Stimulated activated CD8-positive, alpha-beta memory T cell treated with anti-CD3 and anti-CD28 coated beads, Interleukin-15, amount 100 ng/mL, for 4 hours (primary cell): ENCODE measurements at places on chromosomes 12 and 14.

DNA sequence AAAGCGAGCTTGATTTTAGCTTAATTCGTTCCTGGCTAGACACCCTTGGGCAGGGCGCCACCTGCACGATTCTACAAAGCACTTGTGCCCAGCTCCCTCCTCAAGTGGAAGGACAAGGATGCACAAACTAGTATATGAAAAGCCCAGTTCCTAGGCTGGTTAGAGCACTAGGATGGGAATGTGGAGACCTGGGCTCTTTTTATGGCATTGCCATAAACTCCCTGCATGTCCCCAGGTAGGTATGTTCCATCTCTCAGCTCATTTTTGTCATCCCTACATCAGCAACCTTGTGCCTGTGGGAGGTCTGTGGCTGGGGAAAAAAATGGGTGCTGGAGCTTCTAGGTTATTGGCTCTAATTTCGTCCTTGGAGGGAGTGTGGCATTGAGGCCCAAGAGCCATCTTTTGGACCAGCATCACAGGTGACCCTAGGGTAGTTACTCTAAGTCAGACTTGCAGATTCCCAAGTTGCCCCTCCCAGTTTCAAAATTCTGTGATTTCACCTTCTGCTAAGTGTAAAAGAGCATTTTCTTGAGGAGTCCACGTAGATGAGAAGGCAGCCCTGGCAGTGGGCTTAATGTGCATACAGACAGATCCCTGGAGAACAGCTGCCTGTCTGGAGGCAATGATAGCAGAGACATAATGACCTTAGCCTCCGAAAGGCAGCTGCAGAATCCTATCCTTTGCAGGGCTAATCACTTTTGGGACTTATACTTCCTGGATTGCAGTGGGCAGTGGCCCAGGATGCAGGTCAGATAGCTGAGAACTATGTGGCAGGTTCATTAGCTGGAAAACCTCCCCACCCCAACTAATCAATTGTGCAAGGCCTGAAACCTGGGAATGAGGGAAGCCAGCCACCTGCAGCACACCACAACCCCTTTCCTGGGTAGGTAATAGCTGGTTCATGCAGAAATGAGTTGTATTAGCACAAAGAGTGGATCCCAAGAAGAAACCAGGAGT, 47.6 kb upstream of the BDKRB2 start:
- no peak for DNase-seq

GRCh38 chr12:23096321-23096720, 471.4 kb downstream of the ETNK1 start:
- DNase-seq, result no peak

- no peak for DNase-seq
These were observed 85.1 kb upstream of the CCDC198 start for GRCh38 chr14:57578801-57579200.

DNA sequence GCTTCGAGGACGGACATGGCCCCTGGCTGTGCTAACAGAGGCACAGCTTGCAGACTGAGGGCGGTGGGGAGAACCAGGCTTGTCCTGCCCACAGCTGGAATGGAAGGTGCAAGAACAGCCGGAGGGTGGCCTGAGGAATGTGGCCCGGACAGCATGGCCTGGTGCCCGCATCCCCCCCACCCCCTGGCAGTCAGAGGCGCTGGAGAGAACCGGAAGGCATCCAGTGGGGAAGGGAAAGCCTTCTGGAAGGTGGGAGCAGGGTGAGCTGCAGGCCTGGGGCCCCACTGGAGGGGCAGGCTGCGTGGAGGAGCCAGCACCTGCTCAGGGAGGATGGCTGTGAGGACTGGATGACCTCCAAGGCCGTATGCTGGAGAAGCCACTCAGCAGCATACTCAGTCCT, 8.1 kb upstream of the CYP46A1 start:
- no peak for DNase-seq

- DNase-seq, result no peak
These were observed 393 bp downstream of the ORMDL2 start for GRCh38 chr12:55818140-55818728.

DNA sequence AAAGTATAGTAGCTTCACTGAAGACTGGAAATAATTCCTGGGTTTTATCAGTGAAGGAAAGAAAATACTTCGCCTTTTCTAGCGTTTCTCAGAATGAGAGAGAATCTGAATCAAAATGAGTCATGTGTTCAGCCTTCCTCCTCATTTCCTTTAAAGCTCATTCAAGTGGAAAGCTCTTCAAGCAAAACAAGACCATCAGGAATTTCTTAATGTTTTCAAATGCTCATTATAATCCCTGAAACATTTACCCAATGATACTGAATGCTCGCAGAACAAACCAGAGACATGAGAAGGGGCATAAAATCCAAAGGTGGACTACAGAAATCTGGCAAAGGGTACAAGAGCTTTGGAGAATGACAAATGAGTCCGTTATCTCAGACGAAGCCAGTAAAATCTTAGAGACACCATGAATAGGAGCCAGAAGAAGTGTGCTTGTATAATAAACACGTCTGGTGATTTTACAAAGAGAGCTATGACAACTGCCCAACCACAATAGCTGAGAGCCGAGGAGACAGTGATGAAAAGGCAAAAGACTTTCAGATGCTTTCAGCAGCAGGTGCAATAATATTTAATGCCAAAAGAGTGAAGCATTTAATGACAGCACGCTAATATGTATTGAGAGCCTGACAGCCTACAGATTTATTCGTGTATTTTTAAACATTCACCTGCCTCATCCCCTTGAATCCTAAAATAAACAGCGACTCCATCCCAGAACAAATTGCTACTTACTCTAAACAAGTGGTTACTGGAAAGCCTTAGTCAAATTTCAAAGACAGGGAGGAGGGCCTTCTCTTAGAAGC, 19.0 kb downstream of the SPRING1 start:
- no peak for DNase-seq

DNA sequence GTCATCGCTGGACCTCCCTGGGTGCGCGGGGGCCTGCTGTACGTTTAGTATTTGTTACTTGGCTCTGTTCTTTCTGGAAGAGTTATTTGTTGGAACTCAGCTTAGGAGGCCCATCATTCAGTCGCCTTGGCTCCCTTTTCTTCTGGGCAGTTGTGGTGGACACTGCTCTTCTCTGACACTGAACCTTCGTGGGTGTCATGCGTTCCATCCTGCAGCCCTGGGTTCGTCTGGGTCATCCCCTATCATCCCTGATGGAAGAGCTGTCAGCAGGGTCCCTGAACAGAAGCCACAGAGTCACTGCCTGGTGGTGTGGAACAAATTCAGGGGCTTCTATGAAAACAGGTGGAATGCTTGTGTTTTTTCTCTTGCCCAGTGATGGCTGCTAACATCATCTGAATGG, 52.9 kb upstream of the SCN8A start:
- DNase-seq, result no peak

- no peak for DNase-seq
These were observed 745 bp upstream of the ARHGDIB start for GRCh38 chr12:14962153-14962539.

DNA sequence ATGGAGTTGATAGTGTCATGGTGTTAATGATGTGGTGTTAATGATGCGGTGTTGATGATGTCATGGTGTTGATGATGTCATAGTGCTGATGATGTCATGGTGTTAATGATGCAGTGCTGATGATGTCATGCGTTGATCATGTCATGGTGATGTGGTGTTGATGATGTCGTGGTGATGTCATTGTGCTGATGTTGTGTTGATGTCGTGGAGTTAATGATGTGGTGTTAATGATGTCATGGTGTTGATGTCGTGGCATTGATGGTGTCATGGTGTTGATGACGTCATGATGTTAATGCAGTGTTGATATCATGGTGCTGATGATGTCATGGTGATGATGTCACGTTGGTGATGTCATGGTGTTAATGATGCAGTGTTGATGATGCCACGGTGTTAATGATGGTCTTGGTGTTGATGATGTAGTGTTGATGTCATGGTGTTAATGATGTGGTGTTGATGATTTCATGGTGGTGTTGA, 49.1 kb upstream of the RIMBP2 start:
- DNase-seq, result no peak

DNA sequence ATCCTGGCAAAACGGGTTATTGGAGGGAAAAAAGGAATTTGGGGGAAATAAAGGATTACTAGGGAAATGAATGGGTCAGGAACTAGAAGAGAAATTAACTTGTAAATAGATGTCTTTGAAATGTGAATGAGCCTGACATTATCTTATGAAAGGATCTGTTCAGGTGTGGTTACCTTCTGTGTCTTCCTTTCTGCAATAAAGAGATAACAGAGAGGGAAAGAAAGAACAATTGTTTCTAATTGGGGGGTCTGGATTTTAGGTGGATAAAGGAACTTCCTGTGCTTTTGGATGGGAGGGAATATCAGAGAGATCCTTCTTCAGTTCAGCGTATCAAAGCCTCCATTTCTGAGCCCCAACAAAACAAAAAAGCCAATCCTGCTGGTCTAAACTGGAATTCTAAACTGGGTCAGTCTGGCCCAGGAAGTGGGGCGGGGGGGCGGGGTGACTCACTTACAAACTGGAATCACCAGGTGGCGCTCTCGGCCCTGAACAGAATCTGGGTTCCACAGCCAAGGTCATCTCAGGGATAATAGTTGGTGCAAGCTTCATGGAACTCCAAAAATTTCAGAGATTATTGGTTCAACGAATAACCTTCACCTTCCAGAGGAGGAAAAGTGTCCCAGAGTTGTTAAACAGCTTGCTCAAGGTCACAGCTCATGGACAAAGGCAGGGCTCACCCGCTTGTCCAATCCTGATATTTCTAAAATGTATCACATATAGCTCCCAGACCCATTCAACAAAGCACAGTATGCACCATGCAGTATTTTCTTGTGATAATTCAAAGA, 15.2 kb upstream of the PEBP1 start:
- no peak for DNase-seq

DNA sequence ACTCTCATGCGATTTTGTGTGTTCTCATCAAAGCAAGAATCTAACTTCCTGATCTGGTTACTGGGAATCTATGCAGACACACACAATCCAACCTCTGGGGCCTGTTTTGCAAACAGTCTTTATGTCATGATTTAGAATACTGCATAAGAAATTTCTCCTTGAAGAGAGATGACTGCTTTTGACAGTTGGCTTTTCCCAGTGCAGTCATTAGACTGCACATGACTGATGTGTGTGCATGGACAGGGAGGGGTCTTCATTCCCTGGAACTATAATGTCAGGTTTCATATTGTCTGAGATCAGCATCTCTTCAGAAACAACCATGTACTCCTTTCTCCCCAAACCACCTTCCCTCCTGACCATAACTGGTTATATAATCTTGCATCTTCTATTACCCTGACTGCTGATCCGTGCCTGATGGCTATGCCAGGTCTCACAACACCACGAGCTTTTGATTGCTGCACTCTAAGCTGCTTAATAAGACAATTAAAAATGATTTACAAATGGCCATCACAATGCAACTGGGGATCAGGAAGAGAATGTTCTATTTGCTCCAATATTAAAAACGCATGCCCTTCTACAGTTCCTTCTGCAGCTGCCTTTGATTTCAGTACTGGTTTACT, 995.4 kb downstream of the NRXN3 start:
- DNase-seq, result no peak

DNA sequence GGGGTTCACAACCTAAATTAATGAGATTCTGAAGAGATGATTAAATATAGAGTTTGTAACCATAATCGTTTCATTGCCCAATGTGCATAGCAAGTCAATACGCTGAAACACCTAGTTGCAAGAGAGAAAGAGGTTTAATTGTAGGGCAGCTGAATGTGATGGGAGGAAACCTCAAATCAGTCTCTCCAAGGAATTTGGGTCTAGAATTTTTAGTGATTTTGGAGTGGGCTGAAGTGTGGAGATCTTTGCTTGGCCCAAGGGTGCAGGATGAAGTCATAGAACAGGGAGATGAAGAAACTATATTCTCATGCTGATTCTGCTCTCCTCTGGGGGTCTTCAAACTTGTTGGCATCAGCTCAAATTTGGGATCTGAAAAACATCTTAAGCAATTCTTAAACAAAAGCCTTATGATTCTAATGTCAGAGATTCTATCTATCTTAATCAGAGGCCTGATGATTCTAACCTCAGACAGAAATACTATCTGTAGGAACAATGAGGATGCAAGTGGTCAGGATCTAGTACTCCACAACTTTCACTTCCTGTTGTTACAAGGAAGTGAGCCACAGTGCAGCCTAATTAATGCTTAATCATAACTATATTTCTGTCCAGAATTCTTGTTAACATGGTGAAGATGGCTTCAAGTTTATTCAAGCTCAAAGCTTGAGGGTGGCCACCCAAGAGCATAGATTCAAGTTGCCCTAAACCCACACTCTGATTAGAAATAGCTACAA, 80.2 kb upstream of the FUT8 start:
- DNase-seq, result no peak

DNA sequence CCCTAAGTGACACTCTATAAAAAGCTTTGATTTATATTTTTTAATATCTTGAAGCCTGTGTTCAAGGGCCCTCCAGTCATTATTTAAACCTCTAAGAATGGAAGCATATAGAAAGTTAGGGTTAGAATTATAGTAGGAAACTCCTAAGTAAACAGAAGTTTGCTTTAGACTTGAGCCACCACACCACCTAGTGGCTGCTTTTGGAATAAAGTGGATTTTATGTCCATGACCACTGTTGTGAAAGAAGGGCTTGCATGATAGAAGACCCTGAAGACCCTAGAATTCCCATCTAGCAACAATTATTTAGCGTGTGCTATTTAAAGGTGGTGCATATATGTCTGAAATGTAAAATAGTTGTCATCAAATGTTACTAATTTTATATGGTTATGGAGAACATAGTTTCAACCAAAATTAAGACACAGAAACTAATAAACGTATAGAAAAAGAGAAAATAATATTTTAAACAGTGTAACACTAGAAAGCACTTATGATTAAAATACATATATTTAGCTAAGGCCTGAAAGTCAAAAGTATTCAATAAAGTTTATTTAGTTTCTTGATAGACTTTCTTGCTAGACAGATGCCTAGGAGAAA, 21.3 kb downstream of the LRRIQ1 start:
- no peak for DNase-seq

- no peak for DNase-seq
These were observed 5.0 kb downstream of the HDAC7 start for GRCh38 chr12:47814539-47815170.

DNA sequence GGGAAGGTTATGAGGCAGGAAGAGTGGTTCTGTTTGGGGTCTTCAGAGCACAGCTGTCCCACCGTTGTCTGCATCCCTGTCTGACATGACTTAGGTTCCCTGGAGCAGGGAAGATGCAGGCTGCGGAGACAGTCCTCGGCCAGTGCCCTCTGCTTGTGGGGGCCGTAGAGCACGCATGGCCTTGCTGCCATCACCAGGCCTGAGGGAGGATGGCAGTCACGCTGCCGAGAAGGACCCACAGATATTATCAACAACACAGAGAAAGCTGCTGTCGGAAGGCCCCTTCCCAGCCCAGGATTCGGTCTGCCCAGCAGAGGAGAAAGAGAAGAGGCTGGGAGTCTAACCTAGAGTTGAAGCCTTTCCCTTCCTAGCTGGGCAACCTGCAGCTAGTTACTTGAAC, 35.0 kb downstream of the ERH start:
- no peak for DNase-seq

- no peak for DNase-seq
These were observed 12.4 kb downstream of the KTN1 start for GRCh38 chr14:55592436-55592835.

- no peak for DNase-seq
These were observed 87.3 kb upstream of the E2F7 start for GRCh38 chr12:77152623-77153193.

GRCh38 chr12:2792671-2793500, 1.9 kb upstream of the FKBP4 start:
- DNase-seq, result no peak

- DNase-seq, result no peak
These were observed 51.5 kb downstream of the DCAF5 start for GRCh38 chr14:69101331-69101826.
